T-helper 2 cell (primary cell): ENCODE measurements at places on chromosomes 16 and 17.

GRCh38 chr17:42034059-42034458, 14.2 kb downstream of the NKIRAS2 start:
- no peak for DNase-seq

DNA sequence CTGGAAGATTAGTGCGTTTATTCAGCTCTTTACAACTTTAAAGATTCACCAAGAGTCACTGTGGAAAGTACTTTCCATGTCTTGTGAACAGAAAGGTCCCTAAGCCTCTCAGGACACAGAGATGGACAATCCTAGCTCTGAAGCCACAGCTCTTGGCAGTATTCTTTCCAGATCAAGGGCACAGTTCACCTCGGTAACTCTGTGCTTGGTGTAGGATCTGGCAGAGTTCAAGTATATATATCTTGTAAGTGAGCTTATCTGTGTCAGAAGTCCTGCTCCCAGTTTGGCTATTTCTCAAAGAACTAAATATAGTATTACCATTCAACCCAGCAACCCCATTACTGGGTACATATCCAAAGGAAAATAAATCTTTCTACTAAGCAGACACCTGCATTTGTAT, 183.7 kb downstream of the CBLN1 start:
- DNase-seq, result no peak

DNA sequence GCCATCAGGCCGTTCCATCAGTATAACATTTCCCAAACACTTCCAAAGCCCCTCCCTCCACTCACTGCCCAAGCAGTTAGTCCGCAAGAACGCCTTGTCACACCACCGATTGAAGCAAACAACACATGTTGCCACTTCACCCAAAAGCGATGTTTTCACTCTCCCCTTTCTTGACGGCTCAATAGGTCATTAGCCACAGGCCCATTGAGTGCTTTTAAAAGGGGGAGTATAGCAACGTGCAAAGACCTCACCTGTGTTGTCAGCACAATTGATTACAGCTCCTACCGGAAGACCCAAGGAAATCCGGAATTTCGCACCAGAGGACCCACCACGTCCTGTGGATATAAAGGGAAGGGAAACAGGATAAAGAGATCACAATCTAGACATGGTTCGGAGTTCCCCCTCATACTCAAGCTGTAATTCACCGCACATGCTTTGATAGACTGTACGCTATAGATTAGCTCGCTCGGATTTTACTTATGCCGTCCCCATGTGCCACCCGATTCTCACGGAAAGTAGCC, 690 bp downstream of the RPL23 start:
- peak; percentile 53 for DNase-seq

DNA sequence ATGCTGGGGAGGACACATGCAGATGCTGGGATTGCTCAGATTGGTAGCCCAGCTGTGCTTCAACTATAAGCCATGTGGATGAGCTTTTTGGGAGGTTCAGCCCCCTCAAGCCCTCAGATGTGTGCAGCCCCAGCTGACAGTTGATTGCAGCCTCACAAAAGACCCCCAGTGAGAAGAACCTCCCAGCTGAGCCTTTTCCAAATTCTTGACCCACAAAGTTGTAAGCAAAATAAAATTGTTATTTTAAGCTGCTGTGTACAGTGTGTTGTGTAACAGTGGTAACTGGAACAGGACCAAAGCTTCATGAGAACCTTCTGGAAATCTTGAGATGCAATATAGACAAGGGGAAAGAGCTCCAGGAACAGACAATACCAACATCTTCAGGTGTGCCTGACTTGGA, 156.8 kb upstream of the IRX3 start:
- DNase-seq, result no peak

- no peak for DNase-seq
Measured at GRCh38 chr16:9060225-9060624, 31.2 kb upstream of the HAPSTR1 start.

DNA sequence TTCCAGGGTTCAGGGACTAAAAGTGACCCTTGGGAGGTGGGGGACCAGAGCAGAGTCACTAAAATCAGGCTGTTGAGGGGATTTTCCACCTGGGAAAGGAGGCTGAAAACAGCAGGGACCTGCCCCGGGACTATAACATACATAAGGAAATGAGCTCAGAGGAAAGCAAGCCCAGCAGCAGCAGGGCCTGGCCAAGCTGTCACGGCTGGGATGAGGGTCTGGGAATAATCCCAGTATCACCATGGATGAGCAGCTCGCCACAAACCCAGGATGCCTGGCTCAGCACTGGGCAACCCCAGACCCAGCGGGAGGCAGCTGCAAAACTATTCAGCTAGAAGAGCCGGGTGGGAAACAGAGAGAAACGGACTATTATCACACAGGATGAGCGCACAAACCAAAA, 72.4 kb downstream of the RPH3AL start:
- no peak for DNase-seq

GRCh38 chr16:67399218-67399733, 6.0 kb upstream of the TPPP3 start:
- DNase-seq, result peak; percentile 36

GRCh38 chr17:67569015-67569451, 148.7 kb upstream of the NOL11 start:
- DNase-seq, result no peak

- no peak for DNase-seq
Measured at GRCh38 chr16:11319529-11320146, 25.6 kb upstream of the RMI2 start.

GRCh38 chr16:66064801-66065530, 301.5 kb upstream of the CDH5 start:
- DNase-seq, result no peak

DNA sequence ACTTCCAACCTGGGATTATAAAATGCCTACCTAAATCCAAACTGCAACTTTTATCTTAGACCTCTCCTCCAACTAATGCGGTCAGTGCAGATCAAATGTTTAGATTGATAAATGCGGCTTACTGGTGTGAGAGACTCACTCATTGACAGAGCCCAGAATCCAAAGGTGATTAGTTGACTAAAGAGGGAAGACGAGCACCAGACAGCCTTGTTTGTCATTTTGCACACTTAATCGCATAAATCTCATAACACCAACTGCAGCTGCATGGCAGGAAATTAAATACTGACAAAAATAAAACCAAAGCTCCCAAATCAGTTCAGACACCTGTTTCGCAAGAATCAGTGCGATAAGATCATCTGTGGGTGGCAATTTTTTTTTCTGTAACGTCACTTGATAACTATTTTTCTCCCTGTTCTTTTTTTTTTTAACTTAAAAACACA, 35.9 kb downstream of the NACA2 start:
- peak; percentile 92 for DNase-seq

- DNase-seq, result no peak
Measured at GRCh38 chr16:2518823-2519710, 1.1 kb upstream of the AMDHD2 start.

GRCh38 chr17:35147375-35147905, at the start of gene UNC45B:
TSS of gene UNC45B (plus strand) at chr17:35147817. CDS start at chr17:35148264, 447 bp downstream.
- DNase-seq, result no peak

- no peak for DNase-seq
Measured at GRCh38 chr17:33175562-33175961, 117.5 kb downstream of the ASIC2 start.

- DNase-seq, result no peak
Measured at GRCh38 chr16:14375132-14375491, 254.9 kb downstream of the PARN start.

DNA sequence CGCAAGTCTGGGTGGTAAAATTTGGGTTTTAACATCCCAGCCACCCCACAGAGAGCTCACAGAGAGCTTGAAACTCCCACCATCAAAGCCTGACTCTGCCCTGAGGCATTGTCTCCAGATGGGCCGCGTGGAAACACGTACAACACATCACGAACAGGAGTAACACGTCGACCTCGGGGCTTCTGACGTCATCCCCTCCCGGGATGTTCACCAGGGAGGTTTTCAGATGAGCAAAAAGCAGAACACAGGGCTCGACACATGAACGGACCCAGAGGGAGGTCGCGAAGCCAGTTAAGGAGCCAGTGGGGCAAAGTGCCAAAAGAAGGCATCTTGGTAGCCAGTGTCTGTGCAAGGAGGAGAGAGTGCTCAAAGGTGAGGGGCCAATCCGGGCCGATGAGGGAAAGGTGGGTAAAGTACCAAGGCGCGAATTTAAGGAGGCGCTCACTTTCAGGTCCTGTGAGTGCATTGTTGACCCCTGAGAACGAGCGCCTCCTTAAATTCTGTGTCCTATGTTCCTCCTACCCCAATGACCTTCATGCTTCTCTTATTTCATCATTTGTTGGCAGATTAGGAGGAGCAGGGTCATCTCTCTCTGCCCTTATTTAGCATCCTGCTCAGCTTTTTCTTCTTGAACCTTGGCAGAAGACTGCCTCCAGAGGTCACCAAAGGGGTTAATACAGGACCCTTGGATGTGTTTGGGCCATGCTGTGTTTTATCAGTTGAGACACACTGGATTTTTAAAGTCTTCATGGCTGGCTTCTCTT, 5.6 kb downstream of the RCVRN start:
- DNase-seq, result no peak

DNA sequence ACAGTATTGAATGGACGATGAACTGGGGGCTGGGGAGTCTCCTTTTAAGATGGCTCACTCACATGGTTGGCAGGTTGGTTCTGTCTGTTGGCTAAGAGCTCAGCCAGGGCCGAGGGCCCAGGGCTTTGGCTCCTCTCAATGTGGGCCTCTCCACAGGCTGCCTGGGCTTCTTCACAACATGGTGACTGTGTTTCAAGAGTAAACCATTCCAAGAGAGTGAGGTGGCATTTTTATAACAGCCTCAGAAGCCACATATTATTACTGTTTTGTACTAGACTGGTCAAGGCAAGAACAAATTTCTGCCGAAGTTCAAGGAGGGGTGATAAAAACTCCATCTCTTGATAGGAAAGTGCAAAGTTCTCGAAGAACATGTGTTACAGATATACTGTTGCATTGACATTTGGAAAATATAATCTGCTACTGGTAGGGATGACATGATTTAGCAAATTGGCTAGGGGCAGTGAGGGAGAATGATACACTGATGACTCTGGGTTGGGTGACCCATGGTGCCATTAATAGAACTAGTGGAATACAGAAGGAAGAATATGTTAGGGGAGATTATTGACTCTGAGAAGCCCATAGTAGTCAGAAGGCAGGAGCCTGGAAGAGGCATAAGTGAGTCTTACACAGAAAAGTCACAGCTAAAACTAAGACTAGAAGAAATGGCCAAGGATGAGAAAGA, 13.7 kb downstream of the KRABD2 start:
- no peak for DNase-seq

- no peak for DNase-seq
Measured at GRCh38 chr16:88923926-88924833, 52.8 kb downstream of the CBFA2T3 start.
